ENCODE measurements at places on chromosomes 1 and 21. TPM values are rescaled to one million over a fixed set of nuclear protein-coding genes. Genes with fewer than 3 reads are reported as not detected.

- DNase-seq, result no peak
These were observed 4.6 kb downstream of the S100A9 start for GRCh38 chr1:153362187-153362775.

AUNIP gene
- total RNA-seq, result 10.3 TPM

- no peak for DNase-seq
These were observed 507 bp downstream of the GLIS1 start for GRCh38 chr1:53738205-53739108.

DNA sequence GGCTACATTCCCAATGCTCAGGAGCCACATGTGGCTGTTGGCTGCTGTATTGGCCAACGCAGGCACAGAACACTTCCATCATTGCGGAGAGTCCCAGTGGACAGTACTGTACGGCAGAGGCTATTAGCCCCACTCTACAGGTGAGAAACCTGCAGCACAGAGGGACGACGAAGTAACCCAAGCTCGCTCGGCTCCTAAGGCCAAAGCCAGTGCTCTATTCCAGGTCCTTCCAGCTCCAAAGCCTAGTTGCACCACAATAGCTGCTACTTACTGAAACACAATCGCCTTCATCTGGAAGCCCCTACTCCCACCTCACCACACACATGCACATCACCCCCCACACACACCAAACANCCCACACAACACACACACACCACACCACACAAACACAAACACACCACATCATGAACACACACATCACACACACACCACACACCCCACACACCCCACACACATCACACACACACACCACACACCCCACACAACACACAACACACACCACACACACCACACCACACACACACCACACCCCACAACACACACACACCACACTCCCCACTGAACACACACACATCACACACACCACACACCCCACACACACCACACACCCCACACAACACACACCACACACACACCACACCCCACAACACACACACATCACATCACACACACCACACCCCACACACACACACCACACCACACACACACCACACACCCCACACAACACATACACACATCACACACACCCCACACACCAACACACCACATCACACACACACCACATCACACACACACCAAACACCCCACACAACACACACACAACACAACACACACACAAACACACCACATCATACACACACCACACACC lies 3.2 kb downstream of the LYPD8 start:
- peak; percentile 37 for DNase-seq

SRGAP2B gene
- 5.6 TPM for total RNA-seq

DNA sequence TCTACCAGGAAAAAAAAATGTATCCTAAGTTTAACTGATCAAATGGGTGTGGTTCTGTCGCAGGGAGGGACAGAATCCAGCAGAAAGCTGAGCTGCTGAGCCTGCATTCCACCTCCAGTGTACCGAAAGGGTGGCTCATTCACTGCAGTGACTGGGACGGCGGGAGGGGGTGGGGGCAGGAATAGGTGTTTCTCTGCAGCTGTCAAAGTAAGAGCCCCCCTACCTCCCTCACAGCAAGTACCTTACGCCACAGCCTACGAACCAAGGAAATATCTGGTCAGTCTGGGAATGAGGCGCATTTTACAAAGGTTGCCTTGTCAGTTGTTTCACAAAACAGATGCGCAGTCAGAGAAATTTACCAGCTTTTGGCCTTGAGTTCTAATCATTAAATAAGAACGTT lies 1.7 kb downstream of the S100B start:
- DNase-seq, result no peak

IFFO2 gene
- total RNA-seq, result 4.3 TPM

GRCh38 chr1:226912587-226913176 lies 27.4 kb upstream of the COQ8A start:
- DNase-seq, result no peak

DNA sequence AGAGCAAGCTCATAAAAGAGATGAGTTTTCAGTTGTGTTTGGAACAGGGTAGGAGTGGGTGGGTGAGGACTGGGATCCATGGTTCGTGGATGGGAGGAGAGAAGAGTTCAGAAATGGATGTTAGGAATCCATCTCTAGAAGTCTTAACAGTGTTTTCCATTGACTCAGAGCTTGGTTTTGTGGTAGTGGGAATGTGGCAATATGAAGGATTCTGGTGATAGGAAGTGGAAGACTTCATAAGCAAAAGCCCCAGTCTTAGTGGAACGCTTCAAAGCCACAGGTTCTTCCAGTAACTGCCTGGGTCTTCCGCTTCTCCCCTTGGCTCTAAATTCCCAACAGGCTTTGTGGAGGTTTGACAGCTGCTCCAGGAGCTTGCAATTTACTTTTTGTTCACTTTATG lies 167.9 kb downstream of the KCNJ6 start:
- DNase-seq, result no peak

LCE1B gene
- not detected for total RNA-seq

- peak; percentile 29 for DNase-seq
These were observed 3.5 kb upstream of the KRTAP27-1 start for GRCh38 chr21:30340714-30341573.

- DNase-seq, result no peak
These were observed 316.9 kb upstream of the SGIP1 start for GRCh38 chr1:66217021-66217420.

- DNase-seq, result no peak
These were observed 59.5 kb downstream of the AGPAT3 start for GRCh38 chr21:43924421-43925095.

DNA sequence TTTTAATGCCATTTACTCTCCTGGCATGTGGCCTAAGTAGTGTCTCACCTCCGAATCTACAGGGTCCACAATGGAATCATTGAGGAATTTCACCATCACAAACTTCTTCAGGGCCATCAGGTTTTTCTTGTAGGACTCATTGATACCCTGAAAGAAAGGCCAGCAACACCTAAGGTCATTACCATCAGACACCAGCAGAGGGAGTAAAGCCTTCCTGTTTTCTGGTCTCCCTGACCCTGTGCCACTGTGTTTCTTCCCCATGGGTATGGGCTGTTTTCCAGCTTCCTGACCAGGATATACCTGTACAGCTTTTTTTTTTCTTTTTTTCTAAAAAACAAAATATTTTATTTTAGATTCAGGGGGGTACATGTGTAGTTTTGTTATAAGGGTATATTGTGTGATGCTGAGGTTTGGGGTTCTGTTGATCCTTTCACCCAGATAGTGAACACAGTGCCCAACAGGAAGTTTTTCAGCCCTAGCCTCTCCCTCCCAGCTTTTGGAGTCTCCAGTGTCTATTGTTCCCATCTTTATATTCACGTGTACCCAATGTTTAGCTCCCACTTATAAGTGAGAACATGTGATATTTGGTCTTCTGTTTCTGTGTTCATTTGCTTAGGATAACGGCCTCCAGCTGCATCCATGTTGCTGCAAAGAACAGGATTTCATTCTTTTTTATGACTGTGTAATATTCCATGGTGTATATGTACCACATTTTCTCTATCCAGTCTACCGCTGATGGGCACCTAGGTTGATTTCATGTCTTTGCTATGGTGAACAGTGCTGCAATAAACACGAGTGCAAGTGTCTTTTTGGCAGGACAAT lies 18.3 kb downstream of the PPT1 start:
- DNase-seq, result peak; percentile 35

All from MG63 (cell line).